ENCODE measurements at places on chromosomes 2 and 18.

- no peak for DNase-seq
Observed at GRCh38 chr2:28334527-28334894, 58.1 kb upstream of the FOSL2 start.

DNA sequence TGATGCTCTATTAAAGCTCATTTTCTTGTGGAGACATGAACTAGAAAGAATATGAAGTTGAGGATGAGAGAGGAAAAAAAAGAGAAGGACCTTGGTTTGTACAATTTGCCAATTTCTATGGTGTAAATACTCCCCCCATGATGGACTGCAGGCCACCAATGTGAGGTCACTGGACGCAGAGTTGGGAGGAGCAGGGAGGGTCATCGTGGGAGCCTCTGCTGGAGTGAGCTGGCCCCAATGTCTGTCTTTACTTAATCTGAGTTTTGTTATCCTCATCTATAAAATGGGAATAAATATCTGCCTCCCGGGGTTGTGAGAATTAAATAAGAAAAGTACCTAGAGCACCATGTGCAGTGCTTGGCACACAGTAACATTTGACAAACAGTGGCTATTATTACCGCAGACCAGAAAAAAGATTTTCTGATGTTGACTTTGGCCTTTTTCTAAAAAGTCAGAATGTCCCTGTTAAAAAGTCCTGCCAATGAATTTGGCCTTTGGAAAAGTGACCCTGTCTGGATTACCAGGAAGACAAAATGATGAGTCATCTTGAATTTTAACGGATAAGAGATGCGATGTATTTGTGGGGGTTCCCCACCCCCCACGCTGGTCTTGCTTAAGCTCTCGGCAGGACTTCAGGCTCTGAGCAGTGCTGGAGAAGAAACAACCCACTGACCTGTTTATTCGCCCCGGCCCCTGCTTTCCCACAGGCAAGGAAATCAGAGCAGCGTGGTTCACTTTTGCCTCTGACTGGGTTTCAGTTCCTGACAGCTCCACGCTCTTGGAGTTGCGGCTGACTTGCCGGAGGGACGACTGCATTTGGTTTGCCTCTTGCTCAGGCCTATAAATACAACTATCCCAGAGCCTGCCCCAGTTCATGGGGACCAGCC lies 50.3 kb upstream of the FOSL2 start:
- no peak for DNase-seq

GRCh38 chr2:238132463-238133450 lies 5.7 kb upstream of the KLHL30 start:
- DNase-seq: no peak

- no peak for DNase-seq
Observed at GRCh38 chr18:811892-812375, at the start of gene YES1. TSS of gene YES1 (minus strand) at chr18:812242. CDS start at chr18:756827, 55,415 bp downstream.

- DNase-seq: no peak
Observed at GRCh38 chr2:211435331-211435730, 878.9 kb downstream of the CPS1 start.

- DNase-seq: no peak
Observed at GRCh38 chr2:84442888-84443287, 16.2 kb downstream of the SUCLG1 start.

- DNase-seq: no peak
Observed at GRCh38 chr2:39568561-39569006, 97.1 kb upstream of the TMEM178A start.

GRCh38 chr2:118094503-118094902 lies 6.2 kb downstream of the INSIG2 start:
- DNase-seq: no peak

DNA sequence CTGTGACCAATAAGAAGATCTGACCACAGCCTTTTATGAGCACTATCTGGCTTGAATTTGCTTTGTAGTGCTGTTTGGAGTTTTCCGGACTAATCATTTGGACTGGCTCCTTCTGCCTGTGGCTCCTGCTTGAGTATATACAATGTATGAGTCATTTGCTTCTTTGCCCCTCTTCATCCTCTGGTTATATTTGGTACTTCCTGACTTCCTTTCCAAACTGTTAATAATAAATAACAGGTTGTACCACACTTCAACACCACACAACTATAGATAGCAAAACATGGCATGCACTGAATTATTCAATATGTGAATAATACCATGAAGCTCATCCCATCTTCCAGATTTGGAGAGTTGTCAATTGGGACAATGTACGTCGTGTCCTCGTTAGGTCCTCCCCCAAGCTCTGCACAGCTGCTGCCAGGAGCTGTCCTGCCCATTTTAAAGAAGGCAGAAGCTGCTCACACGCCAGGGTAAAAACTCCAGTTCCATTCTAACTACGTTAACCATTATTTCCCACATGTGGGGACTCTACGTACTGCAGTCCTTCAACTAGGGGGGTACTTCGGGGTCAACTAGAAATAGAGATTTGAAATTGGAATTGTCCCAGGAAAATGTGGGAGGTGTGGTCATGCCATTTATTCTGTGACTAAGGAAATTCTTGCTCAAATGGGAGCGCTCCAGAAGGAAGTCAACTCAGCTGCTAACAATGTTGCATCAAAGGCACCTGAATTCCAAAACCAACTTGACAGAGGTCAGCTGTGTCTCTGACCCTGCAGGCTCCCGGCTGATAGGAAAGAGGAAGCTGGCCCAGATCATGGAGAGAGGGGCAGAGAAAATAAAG lies 38.1 kb downstream of the ST8SIA5 start:
- DNase-seq: no peak

DNA sequence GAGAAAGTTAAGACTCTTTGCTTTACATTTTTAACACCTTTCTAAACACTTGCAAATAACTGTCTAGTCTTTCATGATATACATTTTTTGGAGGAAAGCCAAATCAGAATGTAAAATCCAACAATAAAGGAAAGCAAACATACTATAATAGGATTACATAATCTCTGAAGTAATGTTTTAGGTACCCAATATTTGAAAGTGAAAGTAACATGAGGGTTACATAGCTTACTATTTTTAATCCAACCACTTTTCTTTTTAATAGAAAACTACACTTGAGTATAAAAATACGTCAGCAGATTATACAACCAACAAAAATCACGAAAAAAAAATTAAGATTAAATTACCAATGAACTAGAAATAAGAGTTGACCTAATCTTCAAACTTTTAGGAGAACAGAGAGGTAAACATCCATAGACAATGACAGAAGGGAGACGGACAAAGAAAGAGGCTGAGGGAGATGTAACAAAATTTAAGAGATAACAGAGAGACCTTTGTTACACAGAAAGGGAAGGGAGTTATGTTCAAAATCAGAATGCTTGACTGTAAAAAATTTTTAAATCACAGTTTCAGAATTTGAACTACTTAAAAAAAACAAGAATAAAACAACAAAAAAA lies 150.0 kb downstream of the IKZF2 start:
- no peak for DNase-seq

DNA sequence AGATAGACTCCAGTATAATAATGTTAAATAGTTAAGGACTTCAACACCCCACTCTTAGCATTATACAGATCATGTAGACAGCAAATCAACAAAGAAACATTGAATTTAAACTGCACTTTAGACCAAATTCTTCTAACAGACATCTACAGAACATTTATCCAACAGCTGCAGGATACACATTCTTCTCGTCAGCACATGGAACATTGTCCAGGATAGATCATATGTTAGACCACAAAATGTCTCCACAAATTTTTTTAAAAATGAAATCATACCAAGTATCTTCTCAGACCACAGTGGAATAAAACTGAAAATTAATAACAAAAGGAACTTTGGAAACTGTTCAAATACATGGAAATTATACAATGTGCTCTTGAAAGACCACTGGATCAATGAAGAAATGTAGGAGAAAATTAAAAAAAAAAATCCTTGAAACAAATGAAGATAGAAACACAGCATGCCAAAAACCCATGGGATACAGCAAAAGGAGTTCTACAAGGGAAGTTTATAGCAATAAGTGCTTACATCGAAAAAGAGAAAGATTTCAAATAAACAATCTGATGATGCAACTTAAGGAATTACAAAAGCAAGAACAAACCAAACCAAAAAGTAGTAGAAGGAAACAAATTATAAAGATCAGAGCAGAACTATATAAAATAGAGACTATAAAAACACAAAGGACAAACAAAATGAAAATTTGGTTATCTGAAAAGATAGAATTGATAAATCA lies 12.3 kb upstream of the SPP2 start:
- no peak for DNase-seq

GRCh38 chr2:234447189-234447588 lies 49.7 kb downstream of the ARL4C start:
- no peak for DNase-seq

DNA sequence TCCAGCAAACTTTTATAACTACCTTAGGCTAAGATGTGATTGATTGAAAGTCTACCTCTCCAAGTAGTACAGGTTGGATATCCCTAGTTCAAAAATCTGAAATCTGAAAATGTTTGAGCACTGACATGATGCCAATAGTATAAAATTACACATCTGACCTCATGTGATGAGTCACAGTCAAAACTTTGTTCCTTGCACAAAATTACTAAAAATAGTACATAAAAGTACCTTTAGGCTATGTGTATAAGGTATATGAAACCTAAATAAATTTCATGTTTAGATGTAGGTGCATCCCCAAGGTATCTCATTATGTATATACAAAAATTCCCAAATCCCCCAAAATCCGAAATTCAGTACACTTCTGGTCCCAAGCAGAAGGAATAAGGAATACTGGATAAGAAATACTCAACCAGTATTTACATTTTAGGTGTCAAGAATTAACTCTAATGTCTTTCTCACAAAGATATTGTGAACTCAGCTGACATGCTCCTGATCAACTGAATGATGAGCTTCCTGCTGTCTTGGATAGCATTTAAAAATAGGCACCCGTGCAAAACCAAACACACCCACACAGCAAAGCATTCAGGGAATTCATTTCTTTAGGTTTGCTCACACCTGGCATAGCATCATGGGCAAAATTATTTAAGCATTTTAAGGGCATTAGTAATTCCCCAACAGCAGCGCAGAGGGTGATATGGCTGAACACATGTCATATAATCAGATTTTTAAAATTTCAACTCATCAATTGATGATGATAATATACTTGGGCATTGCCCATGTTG lies 497.4 kb upstream of the MEIS1 start:
- DNase-seq: no peak

- DNase-seq: no peak
Observed at GRCh38 chr2:56167616-56168562, 15.9 kb upstream of the CCDC85A start.

GRCh38 chr2:84888401-84889276 lies 7.8 kb upstream of the TRABD2A start:
- DNase-seq: no peak

GRCh38 chr2:25740810-25741381 lies 67.5 kb upstream of the DTNB start:
- DNase-seq: no peak

DNA sequence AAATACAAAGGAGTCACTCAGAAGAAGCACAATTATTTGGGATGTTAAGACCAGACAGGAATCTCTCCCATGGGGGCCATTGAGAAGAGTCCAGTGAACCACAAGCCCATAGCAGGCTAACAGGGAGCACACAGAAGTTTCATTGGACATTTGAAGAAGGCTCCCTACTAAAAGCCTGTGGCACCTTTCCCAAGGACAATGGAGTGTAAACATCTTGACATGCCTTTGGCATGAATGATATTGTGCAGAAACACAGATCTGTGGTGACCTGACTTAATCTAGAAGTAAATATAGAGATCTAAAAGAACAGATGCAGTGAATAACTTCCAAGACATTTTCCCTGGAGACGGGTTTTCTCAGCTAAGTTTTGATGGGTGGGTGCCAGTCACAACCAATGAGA lies 221.5 kb downstream of the EPHA4 start:
- no peak for DNase-seq

DNA sequence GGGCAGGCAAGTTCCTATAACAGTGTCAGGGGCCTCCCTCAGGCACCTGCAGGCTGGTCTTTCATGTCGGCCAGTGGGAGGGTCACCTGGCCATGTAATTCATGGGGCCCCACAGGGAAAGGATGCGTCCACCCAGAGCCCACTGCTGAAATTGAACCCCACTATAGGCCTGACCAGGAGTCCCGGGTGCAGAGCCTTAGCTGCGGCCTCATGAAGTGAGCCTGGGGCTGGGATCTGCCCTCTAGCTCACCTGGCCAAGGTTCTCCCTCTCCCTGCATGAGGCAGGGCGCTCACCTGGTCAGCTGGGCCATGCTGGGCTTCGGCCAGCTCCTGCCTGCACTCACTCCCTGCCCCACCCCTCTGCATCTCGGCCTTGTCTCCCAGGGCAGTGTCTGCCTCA lies 41.1 kb downstream of the C1QL2 start:
- DNase-seq: no peak

DNA sequence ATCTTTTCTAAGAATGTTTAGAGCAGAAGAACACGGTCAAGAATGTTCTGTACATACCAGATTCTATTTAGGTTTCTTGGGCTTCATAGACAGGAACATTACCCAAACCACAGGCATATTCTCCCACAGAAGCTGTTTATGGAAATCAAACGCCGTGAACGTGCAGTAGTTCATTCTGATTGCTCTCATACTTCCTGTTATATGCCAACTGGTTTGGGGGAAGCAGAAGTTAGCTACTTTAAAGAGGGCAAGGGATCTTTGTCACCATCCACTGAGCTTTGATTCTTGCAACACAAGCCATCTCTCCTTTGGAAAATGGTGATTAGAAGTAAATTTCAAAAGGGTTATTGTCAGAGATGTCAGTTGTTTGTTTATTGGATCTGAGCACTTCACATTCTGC lies 182.2 kb upstream of the NRP2 start:
- DNase-seq: no peak

DNA sequence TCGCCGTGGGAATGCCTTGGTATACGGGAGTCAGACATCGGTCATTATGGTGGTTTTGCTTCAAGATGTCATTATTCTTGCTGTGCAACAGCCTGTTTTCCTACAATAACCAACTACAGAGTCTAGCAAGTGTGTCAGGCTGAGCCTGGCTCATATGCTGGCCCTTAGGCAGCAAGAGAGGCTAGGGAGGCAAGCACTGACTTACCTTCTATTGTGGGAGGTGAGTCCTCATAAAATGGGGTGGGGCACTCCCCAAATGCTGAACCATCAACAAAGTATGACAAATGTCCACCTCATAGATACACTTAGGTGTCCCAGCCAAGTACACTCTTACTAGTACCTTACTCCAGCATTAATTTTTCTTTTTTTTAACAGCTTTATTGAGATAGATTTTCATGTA lies 77.0 kb upstream of the ATL2 start:
- DNase-seq: no peak

- no peak for DNase-seq
Observed at GRCh38 chr2:64186699-64187605, 42.7 kb upstream of the PELI1 start.

GRCh38 chr18:2905854-2906703 lies 59.3 kb downstream of the EMILIN2 start:
- peak; percentile 80 for DNase-seq

DNA sequence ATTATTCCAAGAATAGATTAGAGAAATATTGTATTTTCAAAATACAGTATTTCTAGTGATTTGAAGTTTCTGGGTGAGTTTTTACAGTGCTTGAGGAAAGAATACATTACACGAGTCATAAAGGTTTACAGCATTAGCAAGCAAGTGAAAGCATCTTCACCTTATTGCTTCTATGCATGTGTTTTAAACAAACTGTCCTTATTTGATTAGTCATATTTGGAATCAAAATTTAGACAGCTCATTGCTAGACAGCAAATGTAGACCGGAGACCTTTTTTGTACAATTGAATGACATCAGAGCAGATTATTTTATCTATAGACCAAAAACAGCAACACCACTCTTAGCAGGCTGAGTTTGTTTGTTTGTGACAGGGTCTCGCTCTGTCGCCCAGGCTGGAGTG lies 69.2 kb downstream of the FAM161A start:
- no peak for DNase-seq

- no peak for DNase-seq
Observed at GRCh38 chr18:79396431-79397246, 909 bp downstream of the NFATC1 start.

- DNase-seq: no peak
Observed at GRCh38 chr2:74471332-74472065, 981 bp downstream of the MRPL53 start.

All from COR-L47 (cell line).